Activated CD8-positive, alpha-beta memory T cell treated with anti-CD3 and anti-CD28 coated beads, Interleukin-2, amount 50 U/mL, for 4 hours (primary cell): ENCODE measurements at places on chromosomes 7 and 10.

- DNase-seq: peak; percentile 46
These were observed 1.3 kb downstream of the ABCB1 start for GRCh38 chr7:87599336-87599735.

DNA sequence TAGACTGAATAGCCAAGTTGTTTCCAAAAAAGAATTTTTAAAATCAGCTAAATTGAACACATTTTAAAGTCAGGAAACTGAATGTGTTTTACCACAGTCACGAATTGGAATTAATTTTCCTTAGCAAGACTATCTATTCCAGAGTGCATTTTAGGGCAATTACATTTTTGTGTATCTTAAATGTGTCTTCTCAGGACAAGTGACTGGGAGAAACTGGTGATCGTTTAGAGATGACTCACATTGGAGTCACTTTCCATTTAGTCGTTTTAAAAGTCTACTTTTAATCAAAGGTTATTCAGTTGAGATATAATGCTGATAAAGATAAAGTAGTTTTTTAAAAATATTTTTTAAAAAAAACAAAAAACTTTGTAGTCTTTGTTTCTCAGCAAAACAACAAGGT lies 191.7 kb upstream of the SLC26A5 start:
- DNase-seq: no peak

- no peak for DNase-seq
These were observed 26.3 kb downstream of the GUSB start for GRCh38 chr7:65955718-65956117.

- DNase-seq: no peak
These were observed 51.3 kb upstream of the GPR26 start for GRCh38 chr10:123614888-123615287.

DNA sequence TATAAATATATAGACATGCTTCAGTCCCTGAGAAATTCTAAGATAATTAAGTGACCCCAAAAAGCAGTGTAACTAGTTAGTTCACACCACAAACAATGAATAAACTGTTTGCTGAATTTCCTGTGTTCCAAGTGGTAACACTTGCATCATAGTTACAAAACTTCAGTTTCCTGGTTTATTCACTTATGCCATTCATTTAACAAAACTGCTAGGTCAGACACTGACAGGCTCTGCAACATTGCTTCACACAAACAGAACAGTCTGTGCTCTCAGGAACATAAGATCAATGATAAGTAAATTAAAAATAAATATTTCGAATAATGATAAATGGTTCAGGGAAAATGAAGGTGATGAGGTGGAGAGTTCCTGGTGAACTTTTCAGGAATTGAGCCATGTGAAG lies 133.3 kb upstream of the NAMPT start:
- no peak for DNase-seq

DNA sequence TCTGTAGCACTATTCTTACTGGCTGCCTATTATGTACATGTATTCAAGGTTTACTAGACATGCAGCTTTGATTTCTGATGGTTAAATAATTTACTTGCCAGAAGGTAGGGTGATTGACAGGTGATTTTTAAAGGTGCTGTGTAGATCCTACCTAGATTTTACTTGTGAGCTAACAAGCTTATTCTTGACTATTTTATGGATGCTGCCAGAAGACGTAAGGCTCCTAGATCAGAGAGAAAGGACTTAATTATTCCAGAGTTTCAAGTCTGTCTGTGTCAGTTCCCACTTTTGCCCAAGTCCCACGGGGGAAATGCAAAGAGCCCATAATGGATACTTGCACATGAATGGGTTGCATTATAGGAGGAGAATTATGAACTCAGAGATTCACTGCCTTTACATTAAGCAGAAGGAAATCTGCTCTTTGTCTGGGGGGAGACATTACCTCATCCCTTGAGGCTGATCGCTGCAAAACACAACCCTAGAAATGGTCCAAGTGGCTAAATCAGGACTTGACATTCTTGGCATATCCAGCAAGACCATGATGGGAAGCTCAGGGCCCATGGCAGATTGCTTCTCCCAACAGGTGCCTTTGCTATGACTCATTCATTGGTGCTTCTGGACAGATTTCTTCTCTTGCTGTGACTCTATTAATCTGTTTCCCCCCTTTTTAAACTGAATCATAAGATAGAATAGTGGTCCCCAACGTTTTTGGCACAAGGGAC lies 32.1 kb downstream of the GPR158 start:
- no peak for DNase-seq

GRCh38 chr7:38881947-38882684 lies 26.9 kb downstream of the VPS41 start:
- no peak for DNase-seq

DNA sequence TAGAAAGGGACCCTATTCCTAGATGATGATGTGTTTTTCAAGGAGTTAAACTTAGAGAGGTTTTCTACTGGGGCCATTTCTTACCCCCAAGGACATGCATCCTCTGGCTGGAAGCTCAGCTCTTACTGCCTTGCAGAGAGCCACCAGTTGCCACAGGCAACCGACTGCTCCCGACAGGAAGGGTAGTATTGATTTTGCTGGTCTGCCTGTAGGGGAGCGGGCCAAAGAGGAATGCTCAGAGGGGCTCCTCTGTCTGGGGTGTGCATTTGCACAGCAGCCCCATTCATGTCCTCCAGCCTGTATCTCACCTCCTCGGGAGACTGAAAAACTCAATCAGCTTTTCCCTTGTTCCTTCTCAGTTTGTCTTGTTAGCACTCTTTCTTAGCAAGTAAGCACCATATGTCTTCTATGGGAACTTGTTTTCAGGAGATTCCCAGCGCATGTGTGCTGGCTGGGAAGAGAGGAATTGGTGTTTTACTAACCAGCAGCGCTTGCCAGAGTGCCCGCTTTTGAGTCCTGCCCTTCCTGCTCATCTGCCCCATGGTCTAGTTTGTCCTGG lies 739.0 kb upstream of the GALNT17 start:
- no peak for DNase-seq

- DNase-seq: no peak
These were observed 46.8 kb downstream of the BAIAP2L1 start for GRCh38 chr7:98354052-98354451.
